ENCODE measurements at places on chromosomes 16 and 17.

DNA sequence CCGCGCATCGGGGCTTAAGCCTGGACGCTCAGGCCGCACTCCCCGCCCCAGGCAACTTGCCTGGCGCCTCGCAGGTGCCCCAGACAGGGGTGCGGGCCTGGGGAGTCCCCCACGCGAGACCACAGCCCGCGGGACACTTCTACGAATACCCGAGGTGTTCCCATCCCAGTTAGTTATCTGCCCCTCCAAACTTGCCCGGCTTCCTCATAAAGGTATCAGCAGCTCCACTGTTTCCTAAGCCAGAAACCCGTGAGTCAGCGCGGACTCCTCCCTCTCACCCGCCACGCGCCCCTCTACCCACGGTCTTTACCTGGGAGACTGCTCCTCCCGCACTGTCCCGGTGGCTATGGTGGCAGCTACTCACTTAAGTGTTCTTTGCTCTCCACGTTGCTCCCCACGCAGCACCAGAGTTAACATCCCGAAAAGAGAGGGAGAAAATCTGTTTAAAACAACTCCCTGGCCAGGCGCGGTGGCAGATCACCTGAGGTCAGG lies 1.0 kb upstream of the CREBBP start:
- peak overlapping the region; percentile 76 for H3K4me3 ChIP-seq
- H3K4me1 ChIP-seq, result peaks cover 19% of the 10 kb centered on the region

DNA sequence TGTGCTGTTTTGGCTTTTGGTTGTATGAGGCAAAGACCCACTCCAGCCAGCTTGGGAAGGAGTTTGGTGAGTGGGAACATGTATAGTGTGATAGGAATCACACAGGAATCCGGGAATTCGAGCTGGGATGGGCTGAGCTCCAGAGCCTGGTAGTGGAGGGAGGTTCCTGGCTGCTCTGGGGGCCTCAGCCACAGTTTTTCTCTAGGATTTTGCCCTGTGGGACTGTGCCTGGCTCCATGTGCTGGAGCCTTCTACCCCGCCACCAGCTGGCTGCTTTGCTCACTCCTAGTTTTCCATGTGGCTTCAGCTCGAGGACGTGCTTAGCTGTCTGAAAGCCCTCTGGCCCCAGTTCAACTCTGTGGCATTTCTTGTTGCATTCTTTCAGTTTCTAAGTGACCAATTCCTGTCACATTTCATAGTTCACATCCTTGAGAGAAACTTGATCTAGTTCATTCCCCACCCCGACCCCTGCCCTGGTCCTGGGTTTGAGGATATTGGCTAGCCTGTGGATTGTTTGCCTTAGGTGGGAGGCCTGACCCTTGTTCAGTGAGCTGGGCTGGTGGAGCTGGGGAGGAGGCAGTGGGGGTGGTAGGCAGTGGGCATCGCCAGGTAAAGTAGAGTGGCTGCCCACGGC lies 5.0 kb downstream of the SEC14L1 start:
- peaks cover 21% of the 10 kb centered on the region for H3K4me1 ChIP-seq
- DNase-seq, result peak; percentile 85
- no peaks in the 10 kb centered on the region for H3K27me3 ChIP-seq
- H3K27ac ChIP-seq, result peak overlapping the region; percentile 55
- H3K4me3 ChIP-seq, result no peak overlapping the region
- H3K36me3 ChIP-seq, result peaks cover 28% of the 10 kb centered on the region

DNA sequence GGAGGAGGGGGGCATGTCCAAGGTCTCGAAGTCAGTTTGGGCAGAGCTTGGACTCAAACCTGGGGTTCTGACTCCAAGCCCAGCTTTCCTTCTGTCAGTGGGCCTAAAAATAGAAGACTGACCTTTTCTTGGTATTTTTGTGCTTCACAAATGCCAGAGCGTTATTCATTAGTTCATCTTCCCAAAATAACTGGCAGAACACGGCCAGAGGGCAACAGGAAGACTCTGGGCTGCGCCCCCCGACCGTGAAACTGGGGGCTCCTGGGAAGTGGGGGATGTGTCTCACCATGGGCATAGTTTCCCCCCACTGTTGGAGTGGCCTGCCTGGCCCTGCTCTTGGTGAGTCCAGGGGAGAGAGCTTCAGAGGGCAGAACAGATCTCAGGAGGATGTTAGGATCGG lies 94.0 kb downstream of the SOCS1 start:
- H3K4me3 ChIP-seq, result no peak overlapping the region
- no peak overlapping the region for H3K27ac ChIP-seq
- peak; percentile 28 for DNase-seq
- H3K27me3 ChIP-seq, result no peaks in the 10 kb centered on the region

GRCh38 chr16:57091975-57092785 lies at the start of gene CPNE2:
TSS of gene CPNE2 (plus strand) at chr16:57092583. CDS start at chr16:57110743, 18,160 bp downstream.
- no peaks in the 10 kb centered on the region for H3K36me3 ChIP-seq
- peak; percentile 64 for DNase-seq
- H3K4me1 ChIP-seq, result no peaks in the 10 kb centered on the region
- H3K27me3 ChIP-seq, result no peaks in the 10 kb centered on the region

Data from GM23248 (cell line).